ENCODE measurements at places on chromosomes 16 and 17.
A peak's percentile ranks its signal among the peaks of the same experiment; 100 is the strongest.

DNA sequence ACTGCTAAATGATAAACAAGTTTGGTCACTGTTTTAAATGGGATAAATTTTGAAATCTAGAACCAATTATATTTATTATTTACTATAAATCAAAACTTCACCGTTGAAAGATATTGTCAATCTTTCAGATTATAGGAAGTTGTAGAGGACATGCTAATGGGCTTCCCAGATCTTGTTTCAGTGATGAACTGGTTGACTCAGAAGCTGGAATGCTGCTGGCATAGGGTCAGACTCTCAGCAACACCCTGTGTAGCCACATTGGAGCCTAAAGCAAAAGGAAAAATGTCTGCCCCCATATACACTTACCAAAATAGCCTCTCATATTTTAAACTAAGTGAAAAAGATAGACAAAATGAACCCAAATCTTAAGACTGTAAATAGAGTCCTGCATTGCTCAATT lies 916.9 kb upstream of the SOX9 start:
- DNase-seq = no peak

DNA sequence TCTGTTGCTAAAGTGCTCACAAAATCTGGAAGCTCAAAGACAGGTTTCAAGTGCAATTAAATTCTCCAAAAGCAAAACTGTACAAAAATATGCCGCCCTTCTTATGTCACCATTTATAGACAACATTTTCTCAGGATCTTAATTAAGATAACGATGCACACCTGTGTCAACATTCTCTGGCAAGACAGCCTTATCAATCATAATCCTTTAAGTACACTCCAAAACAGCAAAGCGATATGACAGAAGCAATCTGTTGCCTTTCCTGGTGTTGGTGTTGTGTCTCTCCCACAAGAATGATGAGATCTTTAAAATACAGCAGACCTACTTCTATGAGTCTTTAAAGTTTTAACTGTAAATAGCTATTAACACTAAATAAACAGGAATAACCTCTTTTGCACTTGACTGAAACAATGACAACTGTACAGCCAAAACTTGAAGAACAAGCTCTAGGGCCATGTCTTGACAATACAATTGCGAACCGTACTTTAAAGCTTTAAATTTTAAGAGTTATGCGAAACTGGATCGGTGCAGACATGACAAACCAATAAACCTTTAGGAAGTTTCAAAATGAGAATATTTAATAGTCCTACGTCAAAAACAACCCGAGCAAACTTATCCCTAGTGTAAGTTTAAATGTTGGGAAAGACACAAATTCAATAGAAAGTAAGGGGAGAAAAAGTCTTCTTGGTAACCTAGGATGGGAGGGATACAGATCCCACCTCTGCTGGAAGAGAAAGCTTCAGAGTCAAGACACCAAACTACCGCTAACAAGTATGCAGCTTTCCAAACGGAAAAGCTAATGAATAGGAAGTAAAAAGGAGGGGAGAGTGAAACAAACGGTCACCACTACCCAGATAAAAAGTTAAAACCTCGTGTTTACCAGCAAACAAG lies 3.3 kb upstream of the IRX5 start:
- DNase-seq = no peak

GRCh38 chr16:49454426-49455180 lies 81.0 kb downstream of the C16orf78 start:
- no peak for DNase-seq

DNA sequence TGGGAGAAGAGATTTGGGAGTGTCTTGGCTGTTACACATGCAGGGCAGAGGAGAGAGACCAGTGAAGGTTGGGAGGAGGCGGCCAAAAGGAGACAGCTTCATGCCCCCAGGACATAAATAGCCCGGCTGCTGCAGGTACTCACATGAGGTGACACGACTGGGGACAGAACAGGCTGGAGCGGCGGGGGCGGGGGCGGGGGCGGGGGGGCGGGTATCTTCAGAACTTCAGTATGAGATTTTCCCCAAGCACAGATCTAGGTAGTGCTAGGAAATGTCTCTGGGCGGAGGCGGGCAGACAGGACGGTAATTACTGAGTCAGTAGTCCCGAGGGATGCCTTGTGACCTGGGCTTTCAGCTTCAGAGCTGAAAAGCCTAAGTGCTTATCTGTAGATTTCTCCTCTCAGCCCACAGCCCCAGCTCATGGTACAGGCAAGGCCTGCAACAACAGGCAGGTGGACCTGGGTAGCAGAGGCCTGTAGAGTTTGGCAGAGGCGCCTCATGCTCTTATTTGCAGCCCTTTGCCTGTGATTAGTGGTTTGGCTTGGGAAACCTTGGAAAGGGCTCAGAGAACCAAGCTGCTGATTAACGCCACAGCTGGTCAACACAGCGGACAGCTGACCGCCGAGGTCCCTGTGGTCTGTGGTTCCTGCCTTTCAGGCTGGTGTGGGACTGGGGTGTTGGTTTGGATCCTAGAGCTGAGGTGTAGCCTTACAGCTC lies 24.5 kb downstream of the UNK start:
- no peak for DNase-seq

- DNase-seq = no peak
These were observed 11.0 kb downstream of the ABHD15 start for GRCh38 chr17:29555840-29556239.

DNA sequence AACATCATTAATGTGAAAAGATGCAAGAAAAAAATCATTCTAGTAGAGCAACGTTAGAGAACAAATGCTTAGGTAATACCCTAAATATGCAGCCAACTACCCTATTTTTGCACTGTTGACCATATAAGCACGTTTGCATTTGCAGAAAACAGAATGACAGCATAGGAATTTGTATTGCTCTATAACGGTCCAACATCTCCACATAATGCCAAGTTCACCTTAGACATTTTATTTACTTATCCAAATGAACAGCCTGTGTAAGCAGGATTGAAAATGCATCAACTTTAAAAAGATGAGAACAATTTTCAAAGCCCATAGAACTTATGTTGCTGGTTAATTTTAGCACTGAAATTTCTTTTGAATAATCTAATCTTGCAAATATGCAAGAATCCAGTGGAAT lies 19.1 kb upstream of the RSL1D1 start:
- no peak for DNase-seq

DNA sequence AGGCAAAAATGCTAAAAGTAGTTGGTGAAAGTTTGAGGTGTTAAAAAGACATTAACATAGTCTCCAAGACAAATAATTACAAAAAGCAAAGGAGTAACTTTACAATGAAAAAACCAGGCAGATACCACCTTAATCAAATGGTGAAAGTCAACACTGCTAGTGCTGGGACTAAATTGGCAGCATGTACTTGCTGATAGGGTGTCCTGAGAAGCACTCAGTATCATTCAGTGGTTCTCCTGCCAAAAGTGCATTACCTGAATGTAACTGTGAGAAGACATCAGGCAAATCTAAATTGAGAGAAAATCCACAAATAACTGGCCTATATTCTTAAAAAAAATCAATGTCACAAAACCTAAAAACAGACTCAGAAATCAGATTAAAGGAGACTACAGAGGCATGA lies 8.0 kb downstream of the KIAA0753 start:
- DNase-seq = no peak

DNA sequence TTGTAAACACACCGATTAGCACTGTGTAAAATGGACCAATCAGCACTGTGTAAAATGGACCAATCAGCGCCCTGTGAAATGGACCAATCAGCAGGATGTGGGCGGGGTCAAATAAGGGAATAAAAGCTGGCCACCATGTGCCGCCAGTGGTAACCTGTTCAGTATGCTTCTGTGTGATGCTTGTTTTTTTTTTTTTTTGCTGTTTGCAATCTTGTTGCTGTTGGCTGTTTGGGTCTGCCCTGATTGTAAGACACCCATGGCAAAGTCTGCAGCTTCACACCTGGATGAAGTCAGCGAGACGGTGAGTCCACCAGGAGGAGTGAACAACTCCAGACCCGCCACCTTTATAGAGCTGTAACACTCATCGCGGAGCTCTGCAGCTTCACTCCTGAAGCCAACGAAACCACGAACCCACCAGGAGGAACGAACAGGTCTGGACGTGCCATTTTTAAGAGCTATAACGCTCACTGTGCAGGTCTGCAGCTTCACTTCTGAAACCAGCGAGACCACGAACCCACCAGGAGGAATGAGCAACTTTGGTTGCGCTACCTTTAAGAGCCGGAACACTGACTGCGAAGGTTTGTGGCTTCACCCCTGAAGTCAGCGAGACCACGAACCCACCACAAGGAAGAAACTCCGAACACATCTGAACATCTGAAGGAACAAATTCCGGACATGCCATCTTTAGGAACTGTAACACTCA lies 85.0 kb upstream of the MED9 start:
- DNase-seq = peak; percentile 90

DNA sequence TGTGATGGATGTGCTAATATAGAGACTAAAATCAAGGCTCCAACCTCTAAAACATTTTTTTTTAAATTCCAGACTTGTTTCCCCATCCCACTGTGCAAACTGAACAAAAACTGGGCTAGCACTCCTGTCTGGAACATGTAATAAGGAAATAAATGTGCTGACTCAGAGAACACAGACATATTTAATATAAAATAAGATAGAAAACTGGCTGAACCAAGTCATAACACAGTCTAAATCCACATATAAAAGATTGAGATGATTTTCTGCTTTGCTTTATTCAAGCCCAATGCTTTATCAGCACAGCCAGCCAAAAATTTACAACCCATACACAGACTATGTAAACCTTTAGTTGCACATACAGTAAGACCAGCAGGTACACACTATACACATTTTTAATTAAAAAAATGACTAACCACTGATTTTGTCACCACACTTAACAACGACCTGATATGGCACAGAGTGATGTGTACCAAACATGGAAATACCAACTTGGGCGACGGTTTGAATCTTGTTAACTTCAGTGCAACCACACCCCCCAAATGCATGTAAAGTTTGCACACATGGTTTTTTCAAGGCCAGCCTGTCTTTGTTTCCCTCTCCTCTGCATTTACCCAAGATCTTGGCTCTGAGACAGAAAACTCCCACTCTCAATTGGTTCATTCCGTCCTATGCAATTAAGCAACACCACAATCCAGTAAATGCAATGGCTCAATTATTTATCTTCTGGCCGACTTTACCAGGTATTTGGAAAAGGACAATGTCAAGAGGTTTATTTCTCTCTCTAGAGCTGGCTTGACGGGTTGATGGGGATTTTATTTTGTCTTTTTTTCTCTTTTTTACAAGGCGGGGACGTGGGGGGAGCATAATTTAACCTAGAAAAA lies 1.2 kb downstream of the STAT3 start:
- peak; percentile 52 for DNase-seq

DNA sequence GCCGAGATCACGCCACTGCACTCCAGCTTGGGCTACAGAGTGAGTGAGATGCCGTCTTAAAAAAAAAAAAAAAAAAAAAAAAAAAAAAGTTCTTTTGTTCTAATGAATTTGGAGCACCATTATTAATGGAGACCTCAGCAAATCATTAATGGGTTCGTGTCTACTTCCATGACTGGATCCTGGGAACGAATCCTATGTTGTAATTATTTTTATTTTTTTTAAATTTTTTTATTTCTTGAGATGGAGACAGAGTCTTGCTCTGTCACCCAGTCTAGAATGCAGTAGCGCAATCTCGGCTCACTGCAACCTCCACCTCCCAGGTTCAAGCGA lies 30.7 kb downstream of the SPOP start:
- no peak for DNase-seq

DNA sequence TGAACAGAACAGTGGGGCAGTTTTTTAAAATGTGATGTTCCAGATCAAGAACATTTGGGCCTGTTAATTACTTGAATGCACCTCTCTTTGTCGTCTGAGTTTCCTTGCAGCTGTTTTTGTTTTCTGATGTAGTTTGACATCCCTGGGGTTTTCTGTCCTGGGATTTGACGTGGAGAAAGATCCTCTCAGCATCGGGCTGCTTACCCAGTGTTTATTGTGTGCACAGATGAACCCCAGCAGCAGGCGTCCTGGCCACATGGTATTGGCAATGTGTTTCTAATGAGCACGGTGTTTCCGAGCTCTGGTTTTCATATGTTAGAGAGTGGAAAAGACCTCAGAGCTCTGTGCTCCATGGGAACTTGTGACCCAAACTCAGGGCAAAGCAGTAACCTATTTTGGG lies 191.1 kb upstream of the IRX3 start:
- no peak for DNase-seq

DNA sequence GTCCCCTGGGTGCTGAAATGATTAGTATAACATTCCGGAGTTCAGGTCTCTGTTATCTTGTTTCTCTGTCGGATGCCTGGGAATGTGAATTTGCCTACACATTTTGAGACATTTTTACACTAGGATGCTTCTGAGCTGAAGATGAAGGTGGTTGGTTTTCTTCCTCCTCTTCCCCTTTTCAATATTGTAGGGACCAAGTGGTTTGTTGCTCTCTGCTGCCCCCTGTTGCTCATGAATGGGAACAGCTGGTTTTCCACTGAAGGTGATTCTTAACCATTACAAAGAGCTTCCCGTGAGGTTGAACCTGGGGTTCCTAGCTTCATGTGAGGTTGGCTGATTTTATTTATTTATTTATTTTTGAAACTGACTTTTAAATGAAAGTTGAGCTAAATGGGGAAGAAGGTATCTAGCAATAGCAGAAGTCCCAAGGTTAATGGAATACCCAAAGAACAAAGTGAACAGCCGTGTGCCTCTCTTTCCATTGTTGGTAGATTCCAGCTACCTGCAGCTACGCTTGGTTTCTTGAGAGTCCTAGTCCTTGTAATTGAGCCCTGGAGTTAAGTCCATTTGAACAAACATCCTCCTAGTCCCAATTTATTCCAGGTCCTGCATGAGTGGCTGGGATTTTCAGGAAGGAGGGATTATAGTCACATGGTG lies 983.9 kb upstream of the EEF2KMT start:
- no peak for DNase-seq

DNA sequence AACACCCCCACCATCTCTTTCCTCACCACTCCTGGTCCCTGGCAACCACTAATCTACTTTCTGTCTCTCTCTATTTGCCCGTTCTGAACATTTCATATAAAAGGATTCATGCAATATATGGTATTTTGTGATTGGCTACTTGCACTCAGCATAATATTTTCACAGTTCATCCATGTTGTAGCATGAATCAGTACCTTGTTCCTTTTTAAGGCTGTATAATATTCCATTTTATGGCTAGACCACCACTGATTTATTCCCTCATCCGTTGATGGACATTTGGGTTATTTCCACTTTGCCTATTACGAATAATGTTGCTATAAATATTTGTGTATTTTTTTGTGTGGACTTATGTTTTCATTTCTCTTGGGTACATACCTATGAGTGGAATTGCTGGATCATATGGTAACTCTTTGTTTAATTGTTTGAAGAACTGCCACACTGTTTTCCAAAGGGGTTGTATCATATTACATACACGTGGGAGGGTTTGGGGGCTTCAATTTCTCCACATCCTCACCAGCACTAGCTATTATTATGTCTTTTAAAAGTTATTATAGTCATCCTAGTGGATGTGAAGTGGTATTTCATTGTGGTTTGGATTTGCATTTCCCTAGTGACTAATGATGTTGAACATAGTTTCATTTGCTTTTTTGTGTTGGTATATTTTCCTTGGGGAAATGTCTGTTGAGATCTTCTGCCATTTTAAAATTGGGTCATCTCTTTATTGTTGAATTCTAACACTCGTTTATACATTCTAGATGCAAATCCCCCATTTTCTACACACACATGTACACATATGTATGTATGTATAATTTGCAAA lies 26.3 kb downstream of the SEC14L5 start:
- no peak for DNase-seq
